ENCODE measurements at places on chromosomes 16 and 17. TPM values are rescaled to one million over a fixed set of nuclear protein-coding genes. Genes with fewer than 3 reads are reported as not detected.

ADORA2B gene
- polyA plus RNA-seq: 50.0 TPM

DNA sequence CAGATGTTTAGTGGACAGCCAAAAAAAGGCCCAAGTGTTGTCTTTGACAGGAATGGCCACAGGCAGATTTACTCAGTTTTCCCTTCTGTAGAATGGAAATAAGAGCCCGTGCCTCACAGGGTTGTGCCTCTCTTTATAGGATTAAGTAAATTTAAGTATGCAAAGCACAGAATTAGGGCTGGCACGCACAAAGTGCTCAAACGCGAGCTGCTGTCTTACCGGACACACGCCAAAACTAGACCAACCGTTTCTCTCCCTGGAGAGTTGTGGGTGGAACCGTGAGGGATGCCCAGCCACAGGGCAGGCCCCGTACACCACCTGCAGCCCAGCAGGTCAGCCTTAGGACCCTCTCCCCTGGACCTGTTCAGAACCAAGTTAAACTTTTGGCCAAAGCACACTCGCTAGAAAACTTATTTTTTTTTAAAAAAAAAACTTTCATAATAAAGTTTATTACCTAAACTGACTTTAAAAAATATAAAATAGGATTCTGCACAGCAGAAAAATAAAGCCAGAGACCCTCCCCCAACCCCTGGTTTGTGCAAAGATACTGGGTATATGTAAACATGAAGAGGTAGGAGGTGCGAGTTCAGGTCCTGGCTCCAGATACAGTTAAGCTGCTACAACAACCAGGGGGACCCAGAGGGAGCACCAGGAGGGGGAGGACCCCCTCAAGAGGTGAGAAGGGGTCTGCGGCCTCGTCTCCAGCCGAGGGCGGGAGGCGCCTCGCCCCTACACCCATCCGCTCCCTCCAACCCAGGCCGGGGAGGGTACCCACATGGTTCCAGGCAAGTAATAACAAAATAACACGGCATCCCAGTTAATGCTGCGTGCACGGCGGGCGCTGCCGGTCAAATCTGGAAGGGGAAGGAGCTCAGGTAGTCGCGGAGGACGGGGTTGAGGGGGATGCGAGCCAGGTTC, 1.8 kb downstream of the SOCS1 start:
- DNase-seq: no peak

GRCh38 chr17:78893684-78894083, 9.3 kb downstream of the CEP295NL start:
- no peak for DNase-seq

C16orf92 gene
- not detected for polyA plus RNA-seq
